Stimulated activated CD8-positive, alpha-beta memory T cell treated with anti-CD3 and anti-CD28 coated beads, Interleukin-2, amount 100 ng/mL, for 48 hours (primary cell): ENCODE measurements at places on chromosomes 5 and 9.

- DNase-seq: no peak
These were observed 49.6 kb upstream of the SIMC1 start for GRCh38 chr5:176188506-176189193.

- DNase-seq: no peak
These were observed 957.8 kb upstream of the CTNND2 start for GRCh38 chr5:12861886-12862654.

- DNase-seq: no peak
These were observed 5.2 kb downstream of the DENND1A start for GRCh38 chr9:123924727-123925126.

GRCh38 chr5:131381777-131382176 is 117.9 kb downstream of the CDC42SE2 start:
- DNase-seq: no peak

DNA sequence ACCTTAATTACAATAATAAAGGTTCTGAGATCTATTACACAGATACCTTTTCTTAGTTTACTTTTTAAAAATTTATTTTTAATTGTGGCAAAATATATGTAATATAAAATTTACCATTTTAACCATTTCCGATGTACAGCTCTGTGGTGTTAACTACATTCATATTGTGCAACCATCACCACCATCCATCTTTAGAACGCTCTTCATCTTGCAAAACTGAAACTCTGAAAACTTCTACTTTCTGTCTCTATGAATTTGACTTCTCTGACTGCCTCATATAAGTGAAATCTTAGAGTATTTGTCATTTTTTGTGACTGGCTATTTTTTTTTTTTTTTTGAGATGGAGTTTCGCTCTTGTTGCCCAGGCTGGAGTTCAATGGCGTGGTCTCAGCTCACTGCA is 26.8 kb downstream of the WWC1 start:
- no peak for DNase-seq

GRCh38 chr5:21391506-21391905 is 1403.5 kb upstream of the CDH18 start:
- no peak for DNase-seq

GRCh38 chr5:96962540-96962991 is 26.7 kb downstream of the LNPEP start:
- no peak for DNase-seq
